ENCODE measurements at places on chromosomes 5 and 9.

GRCh38 chr9:124102363-124102762, 90.8 kb downstream of the LHX2 start:
- no peak for DNase-seq

GRCh38 chr5:122076669-122077365, 1.2 kb downstream of the LOX start:
- no peak for DNase-seq

- DNase-seq: no peak
These were observed 237.0 kb downstream of the PRELID2 start for GRCh38 chr5:145598184-145598583.

DNA sequence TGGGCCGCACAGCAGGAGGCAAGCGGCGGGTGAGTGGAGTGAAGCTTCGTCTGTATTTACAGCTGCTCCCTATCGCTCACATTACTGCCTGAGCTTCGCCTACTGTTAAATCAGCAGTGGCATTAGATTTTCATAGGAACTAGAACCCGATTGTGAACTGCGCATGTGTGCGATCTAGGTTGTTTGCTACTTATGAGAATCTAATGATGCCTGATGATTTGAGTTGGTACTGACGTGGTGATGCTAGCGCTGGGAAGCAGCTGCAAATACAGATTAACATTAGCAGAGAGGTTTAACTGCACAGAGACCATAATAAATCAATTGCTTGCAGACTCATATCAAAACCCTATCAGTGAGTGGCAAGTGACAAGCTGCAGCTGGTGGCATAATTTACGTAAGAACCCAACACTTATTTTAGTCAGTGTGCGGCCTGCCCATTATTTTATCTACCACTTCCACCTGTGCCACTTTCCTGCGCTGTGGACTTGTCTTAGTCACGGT, 133.4 kb upstream of the CDH9 start:
- no peak for DNase-seq

DNA sequence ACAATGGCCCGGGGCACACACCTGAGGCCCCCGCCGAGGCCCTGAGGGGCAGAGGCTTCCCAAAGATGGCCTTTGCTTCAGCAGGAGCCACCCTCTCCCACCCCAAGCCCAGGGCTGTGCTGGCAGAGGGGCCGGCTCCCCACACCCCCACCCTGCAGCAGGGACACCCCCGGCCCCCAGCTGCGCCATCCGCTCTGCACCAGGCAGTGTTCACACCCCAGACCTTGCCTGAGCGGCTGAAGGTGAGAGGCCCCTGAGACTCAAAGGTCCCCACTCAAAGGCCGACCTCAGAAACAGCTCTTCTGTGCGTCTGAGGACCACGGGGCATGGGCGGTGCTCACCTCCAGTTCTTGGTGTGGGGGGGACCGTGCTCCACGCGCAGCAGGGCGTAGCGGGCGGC, 37.6 kb downstream of the SLC12A7 start:
- no peak for DNase-seq

DNA sequence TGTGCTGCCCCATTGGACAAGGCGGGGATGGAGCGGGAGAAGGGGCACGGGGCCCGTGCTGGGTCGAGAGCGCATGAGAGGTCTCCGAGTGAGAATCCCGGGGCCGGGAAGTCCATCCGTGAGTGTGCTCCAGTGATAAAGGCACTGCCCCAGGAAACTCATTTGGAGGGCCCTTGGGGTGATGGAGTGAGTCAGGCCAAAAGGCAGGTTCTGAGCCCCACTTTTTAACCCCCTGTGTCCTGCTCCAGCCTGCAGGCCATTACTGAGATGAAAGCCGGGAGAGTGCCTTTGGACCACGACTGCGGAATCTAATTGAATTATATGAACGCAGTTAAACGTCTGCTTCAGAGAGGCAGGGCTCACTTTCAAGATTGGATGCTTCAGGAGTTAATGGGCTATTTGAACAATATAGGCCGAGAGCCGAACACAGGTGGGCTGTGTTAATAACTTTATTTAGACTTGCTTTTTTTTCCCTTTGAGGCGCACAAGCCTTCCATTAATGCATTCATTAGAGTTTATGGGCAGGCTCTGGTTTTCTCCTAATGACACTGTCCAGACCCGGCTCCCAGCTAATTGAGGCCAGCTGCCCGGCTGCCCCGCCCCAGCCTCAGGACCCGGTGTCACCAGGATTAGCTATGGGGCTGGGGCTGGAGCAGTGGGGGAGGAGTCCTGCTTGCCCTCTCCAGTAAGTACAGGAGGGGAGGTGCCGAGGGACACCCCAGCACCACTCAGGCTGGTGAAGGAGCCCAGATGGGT, 79.1 kb upstream of the LMX1B start:
- DNase-seq: no peak

DNA sequence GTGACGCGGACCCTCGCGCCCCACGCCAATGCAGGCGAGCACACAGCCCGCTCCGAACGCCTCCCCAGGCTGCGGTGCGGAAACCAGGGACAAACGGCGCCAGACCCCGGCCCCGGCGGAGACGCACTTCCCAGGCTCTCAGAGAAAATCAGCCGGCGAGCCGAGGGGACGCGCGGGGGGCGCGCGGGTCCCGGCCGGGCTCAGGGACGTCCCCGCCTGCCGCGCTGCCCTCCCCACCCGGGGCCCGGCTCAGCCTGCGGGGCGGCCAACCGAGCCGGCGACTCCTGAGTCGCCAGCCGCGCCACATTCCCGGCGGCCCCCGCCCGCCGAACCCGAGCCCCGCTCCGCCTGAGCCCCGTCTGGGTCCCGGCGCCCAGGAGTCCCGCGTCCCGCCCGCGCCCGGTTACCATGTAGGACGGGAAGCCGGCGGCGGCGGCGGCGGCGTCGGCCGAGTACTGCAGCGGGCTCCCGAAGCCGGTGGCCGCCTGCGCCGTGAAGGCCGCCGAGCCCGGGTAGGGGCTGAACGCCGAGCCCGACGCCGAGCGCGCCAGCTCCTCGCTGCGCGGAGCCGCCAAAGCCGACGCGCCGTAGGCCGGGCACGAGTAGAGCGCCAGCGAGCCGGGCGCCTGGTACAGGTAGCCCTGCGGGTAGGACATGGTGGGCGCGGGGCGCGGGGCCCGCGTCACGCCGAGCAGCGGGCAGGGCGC, 566 bp downstream of the IRX2 start:
- DNase-seq: no peak

- DNase-seq: peak; percentile 6
These were observed 795 bp downstream of the CNOT8 start for GRCh38 chr5:154858972-154859871.

- no peak for DNase-seq
These were observed 227.8 kb upstream of the TRPM3 start for GRCh38 chr9:71349218-71349617.

DNA sequence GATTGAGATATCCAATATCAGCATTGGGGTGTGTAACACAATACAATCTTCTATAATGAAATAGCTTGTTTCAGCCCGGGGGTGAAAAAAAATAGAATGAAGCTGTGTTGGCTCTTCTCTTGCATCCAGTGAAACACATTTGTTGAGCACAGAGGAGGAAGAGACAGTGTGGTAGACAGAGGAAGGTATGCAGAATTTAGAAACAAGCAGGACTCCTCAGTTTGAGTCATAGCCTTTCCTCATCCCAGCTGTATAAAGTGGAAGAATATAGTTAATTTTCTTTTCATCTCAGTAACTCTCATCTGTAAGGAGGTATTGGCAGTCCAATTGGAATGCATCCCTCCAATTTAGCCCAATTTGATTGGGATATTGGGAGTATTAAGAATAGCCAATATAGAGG, 302.2 kb upstream of the VLDLR start:
- no peak for DNase-seq

- DNase-seq: no peak
These were observed 23.0 kb upstream of the MEIKIN start for GRCh38 chr5:131968396-131968954.

DNA sequence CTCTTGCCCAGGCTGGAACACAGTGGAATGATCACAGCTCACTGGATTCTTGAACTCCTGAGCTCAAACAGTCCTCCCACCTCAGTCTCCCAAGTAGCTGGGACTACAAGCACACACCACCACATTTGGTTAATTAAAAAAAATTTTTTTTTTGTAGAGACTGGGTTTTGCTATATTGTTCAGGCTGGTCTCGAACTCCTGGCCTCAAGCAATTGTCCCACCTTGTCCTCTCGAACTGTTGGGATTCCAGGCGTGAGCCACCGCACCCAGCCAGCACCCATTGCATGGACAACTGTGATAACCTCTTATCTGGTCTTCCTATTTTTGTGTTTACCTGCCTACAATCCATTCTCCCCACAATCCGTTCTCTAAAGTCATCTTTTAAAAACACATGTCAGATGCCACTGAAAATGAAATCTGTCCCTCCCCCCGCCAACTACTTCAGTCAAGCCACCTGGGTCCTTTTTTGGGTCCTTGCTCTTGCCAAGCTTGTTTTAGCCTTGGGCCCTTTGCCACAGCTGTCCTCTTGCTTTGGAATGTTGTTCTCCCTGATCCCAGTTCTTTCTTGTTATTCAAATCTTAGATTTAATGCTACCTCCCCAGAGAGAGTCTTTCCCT, 250.5 kb downstream of the PIK3R1 start:
- DNase-seq: no peak

DNA sequence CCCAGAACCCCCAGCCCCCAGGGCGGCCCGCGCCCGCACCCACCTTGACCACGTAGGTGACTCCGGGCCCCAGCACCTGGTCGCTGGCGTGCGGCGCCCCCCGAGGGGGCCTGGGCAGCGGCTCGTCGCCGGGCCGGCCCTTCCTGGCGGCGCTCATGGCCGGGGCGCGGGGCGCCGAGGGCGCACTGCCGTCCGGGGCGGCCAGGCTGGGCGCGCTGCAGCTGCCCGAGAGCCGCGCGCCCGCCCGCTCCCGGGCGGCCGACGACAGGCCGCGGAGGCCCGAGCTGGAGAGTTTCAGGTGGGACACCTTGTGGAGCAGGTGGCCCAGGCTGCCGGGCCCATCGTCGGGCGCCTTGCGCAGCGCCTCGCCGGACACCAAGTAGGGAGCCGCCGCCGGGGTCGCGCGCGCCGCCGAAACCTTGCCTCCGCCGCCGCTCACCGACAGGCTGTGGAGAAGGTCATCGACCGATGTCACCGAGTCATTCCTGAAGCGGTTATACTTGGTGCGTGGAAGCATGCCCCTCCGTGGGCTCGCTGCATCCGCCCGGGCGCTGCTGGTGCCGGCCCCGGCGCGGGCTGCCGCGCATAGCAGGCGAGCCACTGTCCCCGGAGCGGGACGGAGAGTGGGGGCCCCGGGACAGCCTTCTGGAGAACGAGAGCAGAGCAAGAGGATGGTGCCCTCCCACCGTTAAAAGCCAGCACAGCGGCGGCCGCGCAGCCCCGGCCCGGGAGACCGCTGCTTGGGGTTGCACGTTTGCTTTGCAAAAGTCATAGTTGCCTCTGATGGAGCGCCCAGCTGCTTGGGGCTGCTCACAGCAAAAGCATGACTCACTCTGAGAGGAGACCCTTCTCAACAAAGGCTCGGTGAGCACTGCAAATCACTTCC, at the start of gene SHC3:
Gene SHC3 (minus strand): TSS at position 875 of the 886 bp plus-strand sequence. CDS start 358 bp downstream, at position 517.
- no peak for DNase-seq

DNA sequence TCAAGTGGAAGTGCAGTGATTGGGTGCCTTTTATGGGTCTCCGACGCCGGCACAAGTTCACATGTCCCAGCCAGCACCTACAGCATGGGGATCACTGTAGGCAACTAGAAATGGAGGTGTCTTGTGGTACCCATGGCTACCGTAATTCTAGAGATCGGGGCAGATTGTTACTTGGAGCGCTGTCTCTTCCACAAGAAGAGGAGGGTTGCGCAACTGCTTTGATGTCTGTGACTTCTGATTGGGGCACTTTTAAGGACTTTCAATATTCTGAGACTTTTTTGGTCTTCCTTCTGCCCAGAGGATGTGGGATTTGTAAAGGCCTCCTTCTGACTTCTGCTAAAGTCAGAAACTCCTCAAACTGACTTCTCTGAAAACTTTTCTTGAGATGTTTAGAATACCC, 41.9 kb downstream of the GLRX start:
- no peak for DNase-seq

DNA sequence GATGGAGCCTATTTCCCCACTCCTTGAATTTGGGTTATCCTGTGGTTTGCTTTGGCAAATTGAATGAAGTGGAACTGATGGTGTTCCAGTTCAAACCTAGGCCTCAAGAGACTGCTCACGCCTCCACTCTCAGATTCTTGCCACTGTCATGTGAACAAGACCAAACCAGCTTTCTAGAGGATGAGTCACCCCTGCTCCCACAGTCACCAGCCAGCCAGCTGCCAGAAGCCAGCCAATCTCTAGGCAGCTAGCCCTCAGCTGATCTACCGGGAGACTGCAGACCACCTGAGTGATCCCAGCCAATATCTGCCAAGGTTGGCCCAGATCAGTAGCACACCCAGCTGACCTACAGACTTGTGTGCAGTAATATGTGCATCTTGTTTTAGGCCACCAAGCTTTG, 300.6 kb downstream of the TMEM38B start:
- no peak for DNase-seq

DNA sequence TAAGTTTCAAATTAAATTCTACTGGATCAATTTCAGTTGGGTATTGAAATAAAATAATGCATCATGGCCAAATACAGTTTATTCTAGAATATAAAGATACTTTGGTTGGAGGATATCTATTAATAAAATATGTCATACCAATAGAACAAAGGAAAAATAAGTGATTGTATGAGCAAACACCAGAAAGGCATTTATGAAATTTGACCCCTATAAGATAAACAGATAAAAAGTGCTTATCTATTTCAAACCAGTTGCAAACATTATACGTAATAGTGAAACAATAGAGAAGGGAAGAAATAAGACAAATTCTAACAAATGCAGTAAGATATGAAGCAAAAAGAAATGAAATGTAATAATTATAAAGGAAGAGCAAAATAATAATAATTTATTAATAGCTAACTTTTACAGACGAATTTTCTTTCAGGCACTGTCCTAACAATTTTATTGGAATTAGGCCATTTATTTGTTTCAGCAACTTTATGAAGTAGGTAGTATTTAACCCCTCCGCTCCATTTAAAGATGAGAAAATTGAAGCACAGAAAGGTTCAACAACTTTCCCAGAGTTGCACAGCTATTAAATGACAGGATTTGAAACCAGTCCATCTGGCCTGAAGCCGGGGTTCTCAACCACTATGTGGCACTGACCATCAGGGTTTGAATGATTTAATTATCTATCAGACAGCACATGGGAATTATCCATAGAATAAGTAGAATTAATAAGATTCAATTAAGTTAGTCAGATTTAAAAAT, 20.8 kb downstream of the ANKRD55 start:
- DNase-seq: no peak

- no peak for DNase-seq
These were observed 532.7 kb upstream of the DMAC1 start for GRCh38 chr9:8332331-8332650.

DNA sequence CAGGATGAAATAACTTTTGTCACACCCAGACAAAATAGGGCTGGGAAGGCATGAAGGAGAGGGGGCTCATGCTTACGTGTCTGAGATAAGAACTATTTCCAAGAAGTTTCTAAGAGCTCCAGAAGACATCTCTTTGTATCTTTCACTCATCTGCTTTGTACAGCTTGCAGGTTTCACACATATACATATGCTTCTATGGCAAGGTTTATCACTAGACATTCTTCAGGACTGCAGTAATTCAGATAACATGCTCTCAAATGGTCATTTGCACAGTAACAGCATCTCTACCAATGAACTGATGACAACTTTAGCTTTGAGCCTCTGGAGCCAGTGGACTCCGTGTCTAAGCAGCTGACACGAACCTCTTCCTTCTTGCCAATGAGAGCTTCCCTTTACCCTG, 3.2 kb downstream of the OR1J1 start:
- DNase-seq: no peak
